Stimulated activated memory B cell treated with anti-CD40 and anti-IgM and Interleukin-4, amounts not matched to agents 10 μg/mL and 1 μg/mL and 100 μg/mL, for 72 hours (primary cell): ENCODE measurements at places on chromosomes 5 and 9.

DNA sequence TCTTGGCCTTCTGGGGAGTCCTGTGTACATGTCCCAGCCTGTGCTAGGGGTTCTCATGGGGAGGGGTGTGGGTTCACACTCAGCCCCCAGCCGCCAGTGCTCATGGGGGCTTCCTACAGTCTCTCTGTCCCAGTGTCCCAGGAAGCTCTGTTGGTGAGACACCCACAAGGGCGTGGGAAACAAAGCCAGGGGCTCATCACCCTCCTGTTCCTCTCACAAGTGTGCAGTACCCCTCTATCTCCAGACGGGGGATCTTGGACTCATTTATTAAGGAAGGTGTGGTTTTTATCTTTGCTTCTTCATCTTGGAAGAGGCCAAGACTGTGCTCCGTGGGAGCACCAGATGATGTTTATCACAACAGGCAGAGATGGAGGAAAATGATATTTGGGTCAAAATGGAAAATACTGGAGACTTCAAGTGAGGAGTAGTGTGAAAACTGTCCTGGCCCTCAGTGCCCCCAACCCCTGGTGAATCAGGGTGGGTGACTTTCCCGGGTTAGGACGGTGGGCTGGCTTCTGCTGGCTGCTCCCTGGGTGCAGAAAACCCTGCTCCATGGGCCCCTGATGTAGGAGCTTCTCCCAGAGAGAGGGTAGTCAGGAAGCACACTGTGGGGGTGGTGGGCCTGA, 15.2 kb downstream of the TMEM171 start:
- ATAC-seq, result no peak

DNA sequence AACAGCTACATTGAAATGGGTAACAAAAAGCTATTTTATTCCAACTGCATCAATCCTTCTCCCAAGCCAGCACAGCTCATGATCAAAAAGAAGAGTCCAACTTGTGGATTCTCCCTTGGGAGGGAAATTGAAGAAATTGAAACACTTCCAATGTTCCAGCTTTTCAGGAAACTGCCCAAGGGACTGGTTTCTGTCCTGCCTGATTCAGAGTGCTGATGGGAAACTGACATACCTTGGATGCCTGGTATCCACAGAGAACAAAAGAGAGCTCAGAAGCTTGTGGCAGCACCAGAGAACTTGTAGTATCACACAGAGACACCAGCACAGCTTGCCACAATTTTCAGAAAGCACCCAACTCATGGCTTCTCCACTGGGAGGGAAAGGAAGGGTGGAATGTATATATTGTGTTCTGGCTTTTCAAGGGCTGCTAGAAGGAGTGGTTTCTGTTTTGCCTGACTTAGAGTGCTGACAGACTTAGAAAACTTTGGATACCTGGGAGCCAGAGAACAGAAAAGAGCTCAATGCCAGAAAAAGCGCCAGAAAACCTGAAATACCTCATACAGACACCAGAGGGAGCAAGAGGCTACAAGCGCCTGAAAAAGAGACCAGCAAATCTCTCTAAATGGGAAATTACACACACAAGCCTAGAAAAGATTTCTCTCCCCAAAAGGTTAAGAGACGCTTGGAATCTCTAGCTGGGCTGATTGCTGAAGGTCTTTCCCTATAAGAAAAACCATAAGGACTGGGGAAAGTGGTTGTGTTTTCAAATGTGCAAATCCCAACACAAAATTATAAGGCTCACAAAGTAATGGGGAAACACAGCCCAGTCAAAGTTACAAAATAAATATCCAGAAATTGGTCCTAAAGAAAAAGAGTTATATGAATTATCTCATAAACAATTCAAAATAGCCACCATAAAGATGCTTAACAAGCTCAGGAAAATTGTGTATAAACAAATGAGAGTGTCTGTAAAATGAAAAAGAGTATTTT, 178.8 kb downstream of the SPOCK1 start:
- ATAC-seq, result no peak

DNA sequence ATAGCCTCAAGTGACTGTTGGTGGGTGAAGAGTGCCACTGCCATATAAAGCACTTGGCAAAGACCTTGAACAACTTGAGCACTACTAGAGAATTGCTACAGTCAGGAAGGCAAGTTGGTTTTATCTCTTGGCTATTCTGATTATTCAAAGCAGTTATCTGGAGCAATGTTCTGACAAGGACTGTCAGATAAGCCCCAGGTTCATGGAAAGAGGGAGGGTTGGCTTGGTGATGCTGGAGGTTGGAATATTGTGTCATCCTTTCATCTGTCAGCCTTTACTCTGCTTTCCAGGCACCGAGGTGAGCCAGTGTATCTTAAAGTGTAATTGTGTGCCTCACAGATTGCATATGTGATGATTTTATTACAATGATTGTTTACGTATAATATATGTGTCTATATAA, 548.4 kb upstream of the ZNF608 start:
- ATAC-seq, result no peak

DNA sequence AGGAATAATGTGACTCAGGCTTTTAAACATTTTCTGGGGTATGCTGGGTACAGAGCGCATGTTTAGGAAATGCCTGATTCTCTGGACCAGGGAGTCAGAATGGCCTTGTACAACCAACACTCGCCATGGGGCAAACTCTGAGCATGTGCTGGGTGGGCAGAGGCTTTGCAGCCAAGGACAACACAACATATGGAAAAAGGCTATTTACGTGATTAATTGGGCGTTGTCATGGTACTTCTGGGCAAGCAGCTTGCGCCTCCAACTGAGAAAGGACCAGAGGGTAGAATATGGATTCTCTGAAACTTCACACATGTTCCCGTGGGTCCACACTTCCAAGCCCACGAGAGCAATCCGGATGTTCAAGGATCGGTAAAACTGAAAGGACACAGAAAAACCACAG, 49.1 kb downstream of the NIPAL4 start:
- ATAC-seq, result no peak

DNA sequence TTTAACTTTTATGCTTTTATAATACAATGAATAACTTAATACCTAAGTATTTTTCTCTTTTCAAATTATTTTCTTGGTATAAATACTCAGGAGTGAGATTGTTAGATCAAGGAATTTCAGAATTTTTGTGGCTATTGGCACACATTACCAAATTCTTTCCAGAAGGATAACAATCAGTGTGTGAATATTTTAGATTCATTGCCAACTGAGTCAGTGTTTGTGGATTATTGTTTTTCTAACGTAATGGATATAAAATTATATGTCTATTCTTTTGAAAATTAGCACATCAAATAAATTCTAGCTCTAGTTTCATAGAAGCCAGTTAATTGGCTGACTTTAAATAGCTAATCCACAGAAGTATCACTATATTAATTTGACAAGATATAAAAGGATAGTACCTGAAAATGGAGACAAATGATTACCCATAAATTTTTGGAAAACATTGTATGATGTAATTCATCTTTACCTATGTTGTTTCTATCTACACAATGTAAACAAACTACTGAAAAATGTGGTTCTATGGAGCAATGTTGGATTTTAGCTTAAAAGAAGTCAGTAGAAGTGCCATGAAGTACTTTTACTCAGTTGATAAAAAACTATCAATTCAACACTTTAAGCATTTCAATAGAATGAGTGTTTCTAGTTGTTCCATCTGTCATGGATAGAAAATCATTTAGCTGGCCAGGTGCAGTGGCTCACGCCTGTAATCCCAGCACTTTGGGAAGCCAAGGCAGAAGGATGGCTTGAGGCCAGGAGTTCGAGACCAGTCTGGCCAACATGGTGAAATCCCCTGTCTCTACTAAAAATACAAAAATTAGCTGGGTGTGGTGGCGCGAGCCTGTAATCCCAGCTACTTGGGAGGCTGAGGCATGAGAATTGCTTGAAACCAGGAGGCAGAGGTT, 185.1 kb downstream of the ADAMTSL1 start:
- ATAC-seq, result no peak

GRCh38 chr5:149792540-149793255, 62.6 kb downstream of the PPARGC1B start:
- peak; percentile 60 for ATAC-seq

DNA sequence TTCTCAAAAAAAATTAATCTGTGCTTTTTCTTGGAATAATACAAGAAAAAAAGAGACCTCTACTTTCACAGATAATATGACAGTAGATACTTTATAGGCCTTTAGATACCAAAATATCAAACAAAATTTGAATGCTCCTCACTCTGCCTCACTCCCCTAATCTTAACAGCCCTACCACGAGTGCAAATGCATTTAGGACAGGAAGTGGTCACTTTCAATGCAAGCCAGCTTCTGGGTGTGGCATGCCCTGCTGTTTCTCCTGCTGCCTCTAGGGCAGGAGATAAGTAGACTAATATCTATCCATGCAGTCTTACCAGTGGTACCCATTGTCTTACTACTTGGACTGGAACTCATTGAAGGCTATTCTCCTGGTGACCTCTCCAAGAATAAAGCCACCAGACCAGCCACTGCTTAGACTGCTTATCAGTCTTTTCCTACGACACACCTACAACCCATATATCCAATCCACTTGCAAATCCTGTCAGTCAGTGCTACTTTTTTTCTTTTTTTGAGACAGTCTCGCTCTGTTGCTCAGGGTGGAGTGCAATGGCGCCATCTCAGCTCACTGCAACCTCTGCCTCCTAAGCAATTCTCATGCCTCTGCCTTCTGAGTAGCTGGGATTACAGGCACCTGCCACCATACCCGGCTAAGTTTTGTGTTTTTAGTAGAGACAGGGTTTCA, 23.0 kb downstream of the FRRS1L start:
- peak; percentile 67 for ATAC-seq

GRCh38 chr5:151144922-151145321, 12.7 kb downstream of the ANXA6 start:
- ATAC-seq, result no peak

DNA sequence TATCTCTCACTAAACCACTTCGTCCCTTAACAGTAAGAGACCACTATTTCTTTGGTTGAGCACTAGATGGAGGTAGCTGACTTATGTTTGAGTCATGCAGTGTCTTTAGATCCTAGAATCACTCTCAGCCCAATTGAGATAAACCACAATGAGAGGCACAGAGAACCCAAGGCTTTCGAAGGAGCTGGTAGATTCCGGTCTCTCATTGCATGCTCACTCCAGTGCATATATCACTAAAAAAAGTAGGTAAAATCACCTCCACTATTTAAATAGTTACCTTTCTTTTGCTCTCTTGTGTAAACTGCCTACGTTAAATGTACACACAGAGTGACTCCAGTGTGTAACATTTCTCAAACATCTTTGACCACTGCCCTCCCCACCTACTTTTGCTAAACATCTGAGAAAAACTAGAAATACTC, 27.6 kb downstream of the ACTL7A start:
- no peak for ATAC-seq

GRCh38 chr5:149800633-149801032, 70.5 kb downstream of the PPARGC1B start:
- ATAC-seq, result no peak
